Stimulated activated CD8-positive, alpha-beta memory T cell treated with anti-CD3 and anti-CD28 coated beads, Interleukin-4, amount 100 ng/mL, for 48 hours (primary cell): ENCODE measurements at places on chromosomes 1 and 21.

DNA sequence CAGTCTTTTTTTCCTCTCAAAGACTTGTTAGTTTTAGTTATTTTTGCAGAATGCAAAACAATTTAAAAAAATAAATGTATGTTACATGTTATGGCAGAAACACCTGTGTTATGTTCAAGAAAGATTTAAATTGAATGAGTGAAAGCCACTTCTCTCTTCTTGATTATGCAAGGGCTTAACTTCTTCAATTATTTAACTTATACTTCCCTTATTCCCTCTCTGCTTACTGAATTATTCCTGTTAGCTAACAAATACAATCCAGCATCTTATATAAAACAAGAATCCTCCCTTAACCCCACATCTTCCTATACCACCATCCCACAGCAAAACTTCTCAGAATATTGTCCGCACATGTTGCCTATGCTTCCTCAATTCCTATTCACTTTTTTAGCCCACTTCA lies 10.7 kb upstream of the FCER1A start:
- no peak for DNase-seq

DNA sequence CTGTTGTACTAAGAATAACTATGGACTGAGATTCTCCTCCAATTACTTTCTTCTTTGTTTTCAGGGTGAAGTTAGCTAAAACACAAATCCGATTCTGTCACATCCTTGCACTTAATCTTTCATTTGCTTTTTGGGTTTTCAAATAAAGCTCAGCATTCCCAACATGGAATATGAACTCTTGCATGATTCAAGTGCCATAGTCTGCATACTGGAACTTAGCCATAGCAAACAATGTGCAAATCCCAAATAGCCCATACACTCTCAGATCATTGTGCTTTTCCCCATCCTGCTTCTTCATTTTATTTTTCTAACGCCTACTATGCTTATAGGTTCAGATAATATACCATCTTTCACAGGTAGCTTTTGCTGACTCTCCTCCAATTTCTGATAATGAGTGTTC lies 455.8 kb upstream of the PRMT6 start:
- DNase-seq: no peak

GRCh38 chr1:1959840-1960479 lies 40.9 kb upstream of the TMEM52 start:
- peak; percentile 92 for DNase-seq

DNA sequence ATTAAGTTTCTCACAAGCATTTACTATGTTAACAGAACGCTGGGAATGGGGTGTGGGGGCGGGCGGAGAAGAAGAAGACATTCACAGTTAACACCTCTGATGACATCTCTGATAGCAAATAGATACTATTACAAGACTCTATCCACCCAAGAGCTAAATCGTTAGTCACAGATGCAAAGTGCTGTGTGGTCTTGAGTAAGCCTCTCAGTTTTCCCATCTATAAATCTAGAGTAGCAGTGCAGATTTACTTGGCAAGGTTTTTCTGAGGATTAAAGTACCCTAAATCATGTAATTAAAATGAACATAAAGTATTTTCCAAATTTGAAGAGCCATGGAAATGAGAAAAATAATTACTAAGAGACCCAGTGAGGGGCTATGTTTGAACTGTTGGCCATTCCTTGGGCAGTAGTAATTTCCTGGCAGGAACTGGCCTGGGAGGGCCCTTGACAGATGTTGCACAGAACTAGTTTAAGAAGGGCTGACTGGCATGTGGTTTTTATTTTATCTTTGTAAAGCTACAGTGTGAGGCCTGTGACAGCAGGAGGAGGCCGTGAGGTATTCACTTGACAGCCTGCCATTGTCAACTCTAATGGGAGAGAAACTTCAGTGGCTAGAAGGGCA lies 58.7 kb upstream of the APOBEC4 start:
- DNase-seq: no peak

DNA sequence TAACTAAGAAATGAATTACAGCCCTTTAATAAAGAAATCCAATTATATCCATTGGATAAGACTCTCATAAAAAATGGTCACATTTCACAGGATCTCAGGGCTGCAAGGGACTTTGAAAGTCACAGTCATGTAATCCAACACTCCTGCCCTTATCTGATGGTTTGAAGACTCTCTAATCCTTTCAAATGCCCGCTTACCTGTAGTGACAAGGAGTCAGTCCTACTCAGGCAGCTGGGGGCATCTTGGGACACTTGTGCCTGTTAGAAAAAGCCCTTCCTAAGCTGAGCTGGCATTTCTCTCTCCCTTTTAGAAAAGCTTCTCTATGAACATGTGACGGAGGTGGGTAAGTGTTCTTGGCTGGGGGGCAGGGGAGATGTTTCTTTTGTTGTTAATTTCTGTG lies 11.0 kb upstream of the ZNF691 start:
- no peak for DNase-seq

DNA sequence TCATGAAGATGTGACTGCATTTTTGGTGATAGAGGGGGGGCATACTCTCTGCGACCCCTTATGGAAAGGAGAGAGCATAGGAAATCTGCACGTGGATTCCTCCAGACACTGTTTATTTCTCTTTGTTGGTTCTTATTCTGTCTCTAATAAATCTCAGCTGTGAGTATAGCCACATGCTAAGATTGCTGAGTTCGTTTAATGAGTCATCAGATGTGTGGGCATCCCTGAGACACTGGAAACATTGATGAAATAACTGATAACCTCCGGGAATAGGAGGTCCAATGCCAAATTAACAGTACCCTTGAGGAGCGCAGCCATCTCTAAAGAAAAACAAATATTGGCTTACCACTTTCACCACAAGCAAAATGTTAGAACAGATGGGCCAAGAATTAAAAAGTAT lies 880.2 kb upstream of the NEGR1 start:
- DNase-seq: no peak

GRCh38 chr1:119390526-119390925 lies 21.9 kb downstream of the HAO2 start:
- no peak for DNase-seq

DNA sequence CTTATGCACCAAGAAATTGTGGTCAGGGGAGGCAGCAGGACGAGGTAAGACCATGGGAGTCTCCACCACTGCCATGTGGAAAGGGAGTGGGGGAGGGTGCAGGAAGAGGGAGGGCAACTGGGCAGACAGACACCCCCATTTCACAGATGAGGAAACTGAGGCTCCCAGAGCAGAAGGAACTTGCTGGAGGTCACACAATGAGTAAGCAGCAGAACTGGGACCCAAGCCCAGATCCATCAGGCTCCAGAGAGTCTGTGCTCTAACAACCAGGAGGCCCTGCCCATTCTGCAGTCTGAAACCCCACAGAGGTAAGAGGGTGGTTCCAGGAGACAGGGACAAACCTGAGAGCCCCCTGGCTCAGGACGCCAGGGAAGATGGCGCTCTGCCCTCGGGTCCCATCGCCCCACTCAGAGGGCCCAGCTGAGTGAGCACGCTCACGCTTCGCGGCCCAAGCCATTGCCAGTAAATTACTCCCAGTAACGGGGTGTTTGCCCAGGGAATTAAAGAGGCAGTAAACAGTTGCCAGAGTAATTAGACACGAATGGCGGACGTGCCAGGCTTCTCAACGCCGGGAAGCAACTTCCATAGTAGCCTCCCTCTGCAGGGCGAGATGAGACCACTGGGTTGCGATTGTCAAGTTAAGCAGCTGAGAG lies 59.2 kb downstream of the MATN1 start:
- no peak for DNase-seq

GRCh38 chr1:245791410-245792312 lies 636.9 kb downstream of the KIF26B start:
- DNase-seq: no peak

GRCh38 chr1:229058729-229059128 lies 212.2 kb upstream of the RAB4A start:
- DNase-seq: no peak

GRCh38 chr21:26795866-26796329 lies 49.3 kb downstream of the ADAMTS1 start:
- no peak for DNase-seq

GRCh38 chr21:45060675-45061311 lies 13.6 kb upstream of the ADARB1 start:
- DNase-seq: no peak
